Dermis microvascular lymphatic vessel endothelial cell (primary cell): ENCODE measurements at places on chromosomes 16 and 17.
A peak's percentile ranks its signal among the peaks of the same experiment; 100 is the strongest.

DNA sequence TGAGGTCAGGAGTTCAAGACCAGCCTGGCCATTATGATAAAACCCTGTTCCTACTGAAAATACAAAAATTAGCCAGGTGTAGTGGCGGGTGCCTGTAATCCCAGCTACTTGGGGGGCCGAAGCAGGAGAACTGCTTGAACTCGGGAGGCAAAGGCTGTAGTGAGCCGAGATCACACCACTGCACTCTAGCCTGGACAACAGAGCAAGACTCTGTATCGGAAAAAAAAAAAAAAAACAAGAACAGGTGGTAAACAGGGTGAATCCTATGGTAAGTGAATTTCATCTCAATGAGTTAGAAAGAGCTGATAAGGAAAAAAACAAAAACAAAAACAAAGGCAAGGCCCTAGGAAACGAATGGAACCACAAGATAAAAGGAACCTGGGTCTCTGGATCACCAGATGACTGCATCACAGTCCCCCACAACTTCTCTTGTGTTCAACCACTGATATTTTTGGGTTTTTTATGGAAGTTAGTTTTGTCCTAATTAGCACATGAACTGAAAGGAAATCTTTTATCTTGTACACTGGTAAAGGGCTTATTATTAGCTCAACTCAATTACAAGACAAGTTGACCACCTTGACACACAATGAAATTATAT is 21.0 kb downstream of the GLG1 start:
- DNase-seq: no peak

DNA sequence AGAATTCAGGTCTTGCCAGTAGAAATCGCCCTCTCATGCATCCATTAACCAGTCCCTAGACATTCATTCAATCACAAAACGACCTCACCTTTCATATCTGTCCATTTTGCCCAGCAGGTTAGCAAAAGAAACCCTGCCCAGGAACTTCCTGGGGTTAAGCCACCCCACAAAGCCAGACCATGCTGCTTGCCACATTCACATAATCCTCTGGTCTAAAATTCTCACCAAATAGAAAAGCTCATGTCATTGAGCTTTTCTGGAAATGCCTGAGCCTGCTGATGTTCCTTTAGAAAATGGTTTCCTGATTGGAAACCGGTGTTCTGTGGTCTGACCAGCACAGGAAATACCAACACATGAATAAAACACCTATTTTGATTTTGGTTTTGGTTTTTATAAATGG is 21.6 kb upstream of the DYNLRB2 start:
- DNase-seq: no peak

GRCh38 chr16:81574168-81574567 is 129.6 kb downstream of the CMIP start:
- no peak for DNase-seq

GRCh38 chr17:1511290-1511689 is 5.1 kb downstream of the INPP5K start:
- DNase-seq: no peak

- DNase-seq: no peak
Observed at GRCh38 chr17:17167986-17168385, 38.1 kb downstream of the PLD6 start.

GRCh38 chr16:66070140-66070917 is 296.2 kb upstream of the CDH5 start:
- no peak for DNase-seq

- peak; percentile 58 for DNase-seq
Observed at GRCh38 chr17:39229274-39229913, 3.6 kb upstream of the STAC2 start.
